ENCODE measurements at places on chromosomes 2 and 18. TPM values are rescaled to one million over a fixed set of nuclear protein-coding genes. Genes with fewer than 3 reads are reported as not detected.

DNA sequence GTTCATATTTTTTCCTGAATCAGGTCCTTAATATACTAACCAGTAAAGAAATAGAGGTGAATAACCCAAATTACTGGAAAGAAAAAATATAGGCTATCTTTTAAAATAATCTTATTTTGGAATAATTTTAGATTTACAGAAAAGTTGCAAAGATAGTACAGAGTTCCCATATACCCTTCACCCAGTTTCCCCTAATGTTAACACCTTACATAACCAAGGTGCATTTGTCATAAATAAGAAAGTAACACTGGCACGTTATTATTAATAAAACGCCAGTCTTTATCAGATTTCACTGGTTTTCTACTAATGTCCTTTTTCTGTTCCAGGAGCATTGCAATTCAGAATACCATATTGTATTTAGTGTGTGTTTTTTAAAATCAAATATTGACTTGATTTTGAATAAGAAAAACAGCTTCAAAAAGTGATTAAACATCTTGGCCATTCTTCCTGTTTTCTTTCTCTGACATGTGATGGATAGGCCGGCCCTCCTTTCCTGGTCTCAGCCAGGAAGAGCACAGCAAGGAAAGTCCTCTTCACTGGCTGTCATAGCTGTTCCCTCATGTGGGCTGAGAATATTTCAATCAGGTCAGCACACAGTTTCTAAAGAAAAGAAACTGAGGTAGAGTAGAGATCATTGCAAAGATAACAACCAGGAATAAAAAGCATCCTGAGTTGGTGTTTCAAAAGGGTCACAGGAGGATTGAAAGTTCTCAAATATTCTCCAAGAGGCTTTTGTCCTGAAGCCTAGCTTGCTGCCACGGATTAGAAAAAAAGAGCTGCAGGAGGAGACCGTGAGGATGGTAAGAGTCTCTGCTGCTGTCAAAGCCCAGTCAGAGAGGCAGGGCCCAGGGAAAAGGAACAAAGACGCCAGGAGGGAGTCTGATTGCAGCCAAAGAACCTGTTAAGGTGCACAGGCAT is 79.3 kb upstream of the ARL5A start:
- DNase-seq: no peak

TBR1 gene
- not detected for total RNA-seq

GRCh38 chr18:13511961-13512577 is 214.3 kb downstream of the FAM210A start:
- DNase-seq: no peak

AKAIN1 gene
- total RNA-seq: not detected

VSNL1 gene
- not detected for total RNA-seq

DNA sequence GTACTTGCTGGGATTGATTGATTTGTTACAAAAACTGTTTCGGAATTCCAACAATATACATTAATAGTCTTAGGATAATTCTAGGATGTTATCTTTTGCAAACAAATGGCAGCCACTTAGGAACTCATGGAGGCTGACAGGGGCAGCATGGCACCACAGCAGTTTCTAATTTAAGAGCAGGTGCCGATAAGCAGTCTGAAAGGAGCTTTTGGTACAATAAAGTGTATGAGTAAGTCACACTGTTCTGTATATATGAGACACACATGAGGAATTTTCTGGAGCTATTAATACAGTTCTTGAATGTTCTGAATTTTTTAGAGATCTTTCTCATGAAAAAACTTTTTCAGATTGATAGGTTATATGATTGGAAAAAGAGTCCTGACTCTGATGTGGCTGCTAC is 52.2 kb downstream of the EIF5B start:
- DNase-seq: no peak

GRCh38 chr18:10374636-10375293 is 79.7 kb upstream of the APCDD1 start:
- no peak for DNase-seq

POU3F3 gene
- not detected for total RNA-seq

GRCh38 chr18:79863161-79864005 is 65.6 kb downstream of the KCNG2 start:
- no peak for DNase-seq

WNT6 gene
- not detected for total RNA-seq

DNA sequence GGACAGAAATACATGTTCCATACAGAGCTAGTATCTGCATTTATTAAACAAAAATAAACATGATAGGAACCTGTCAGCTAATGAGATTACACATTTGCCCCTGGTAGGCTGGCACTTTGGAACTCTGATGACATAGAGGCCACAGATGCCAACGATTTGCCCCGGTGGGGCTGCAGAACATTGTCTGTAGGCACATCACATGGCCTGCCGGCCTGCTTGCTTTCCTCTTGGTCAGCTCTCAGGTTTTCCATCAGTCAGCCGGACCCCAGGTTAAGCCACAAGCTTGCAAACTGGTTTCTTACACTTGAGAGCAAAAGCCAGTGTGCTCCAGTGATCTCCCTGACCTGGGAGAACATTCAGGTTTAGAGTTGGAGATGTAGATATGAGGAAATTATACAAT is 60.3 kb downstream of the CRACDL start:
- no peak for DNase-seq

DNA sequence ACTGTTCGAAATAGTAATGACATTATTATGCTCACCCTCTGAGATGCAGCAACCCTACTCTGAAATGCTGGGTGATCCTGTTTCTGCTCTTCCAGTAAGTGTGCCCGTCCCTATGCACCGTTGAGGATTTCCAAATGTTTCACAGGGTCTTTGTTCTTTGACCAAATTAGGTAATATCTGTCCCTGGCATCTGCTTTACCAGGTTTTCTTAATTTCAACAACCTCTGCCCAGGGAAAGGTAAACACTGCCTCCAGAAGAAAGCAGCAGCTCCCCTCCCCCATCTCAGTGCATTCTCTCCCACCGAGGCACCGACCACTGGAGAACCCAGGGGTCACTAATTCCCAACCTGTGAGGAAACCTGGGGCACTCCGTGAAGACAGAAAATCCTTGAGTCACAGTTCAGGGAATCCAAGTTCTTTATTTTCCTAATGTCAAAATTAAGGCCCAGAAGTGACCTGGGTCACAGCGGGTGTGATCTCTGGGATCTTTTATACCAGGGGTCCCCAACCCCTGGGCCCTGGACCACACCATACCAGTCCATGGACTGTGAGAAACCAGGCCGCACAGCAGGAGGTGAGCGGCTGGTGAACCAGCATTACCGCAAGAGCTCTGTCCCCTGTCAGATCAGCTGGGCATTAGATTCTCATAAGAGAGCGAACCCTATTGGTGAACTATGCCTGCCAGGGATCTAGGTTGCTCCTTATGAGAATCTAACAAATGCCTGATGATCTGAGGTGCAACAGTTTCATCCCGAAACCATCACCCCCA is 1.2 kb upstream of the GRB14 start:
- DNase-seq: no peak

GRCh38 chr2:64610316-64610855 is 43.3 kb downstream of the SERTAD2 start:
- no peak for DNase-seq

MC2R gene
- total RNA-seq: not detected

MYO5B gene
- not detected for total RNA-seq

DNA sequence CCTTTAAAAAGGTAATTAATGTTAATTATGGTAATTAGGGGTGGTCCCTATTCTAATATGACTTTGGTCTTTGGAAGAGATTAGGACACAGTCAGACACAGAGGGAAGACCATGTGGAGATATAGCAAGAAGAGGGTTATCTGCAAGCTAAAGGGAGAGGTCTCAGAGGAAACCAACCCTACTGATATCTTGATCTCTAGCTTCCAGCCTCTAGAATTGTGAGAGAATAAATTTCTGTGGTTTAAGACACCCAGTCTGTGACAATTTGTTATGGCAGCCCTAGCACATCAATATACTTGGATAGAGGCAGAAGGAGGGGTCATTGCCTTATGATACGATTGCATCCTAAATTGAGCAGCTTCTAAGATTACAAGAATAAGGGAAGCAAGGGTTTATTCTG is 21.3 kb upstream of the NT5C1B start:
- no peak for DNase-seq

- no peak for DNase-seq
These were observed 10.8 kb downstream of the RFX8 start for GRCh38 chr2:101463911-101464641.

DNA sequence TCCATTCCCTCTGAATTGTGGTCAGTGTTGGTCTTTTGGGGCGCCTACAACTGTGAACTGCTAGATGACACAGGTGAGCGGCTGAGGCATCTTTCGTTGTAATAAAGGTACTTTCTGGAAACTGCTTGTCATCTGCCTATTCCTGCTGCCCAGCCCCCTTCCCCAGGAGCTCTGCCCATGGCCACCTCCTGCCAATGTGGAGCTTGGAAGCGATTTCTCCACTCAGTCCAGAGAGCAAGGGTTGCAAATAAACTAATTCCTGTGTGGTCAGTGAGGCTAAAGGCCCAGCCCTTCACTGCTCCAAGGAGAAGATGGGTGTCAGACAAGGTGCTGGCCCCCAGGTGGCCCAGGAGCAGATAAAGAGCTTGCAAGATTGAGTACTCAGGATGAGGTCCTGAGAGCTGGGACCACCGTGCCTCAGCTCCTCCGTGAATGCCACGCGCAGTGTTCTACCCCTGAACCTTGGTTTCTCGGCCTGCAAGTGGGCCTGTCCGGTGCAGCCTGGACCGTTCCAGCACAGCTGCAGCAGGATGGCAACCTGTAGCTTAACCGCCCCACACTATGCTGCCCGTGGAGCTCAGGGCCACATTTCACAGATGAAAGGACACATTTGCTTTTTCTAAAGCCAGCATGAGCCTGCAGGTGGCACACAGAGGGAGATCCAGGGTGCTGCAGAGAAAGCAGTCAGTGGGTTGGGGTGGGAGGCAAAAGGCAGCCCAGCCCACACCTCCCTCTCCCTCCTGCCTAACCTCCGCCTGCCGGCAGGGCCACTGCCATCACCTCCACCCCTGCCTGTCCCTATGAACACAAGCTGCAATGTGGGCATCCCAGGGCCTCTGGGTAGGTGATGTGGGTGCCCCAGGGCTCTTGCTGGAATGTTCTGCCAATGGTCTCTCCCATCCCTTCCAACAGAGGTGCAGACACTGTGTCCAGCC is 78.7 kb upstream of the OTOF start:
- DNase-seq: no peak

DNA sequence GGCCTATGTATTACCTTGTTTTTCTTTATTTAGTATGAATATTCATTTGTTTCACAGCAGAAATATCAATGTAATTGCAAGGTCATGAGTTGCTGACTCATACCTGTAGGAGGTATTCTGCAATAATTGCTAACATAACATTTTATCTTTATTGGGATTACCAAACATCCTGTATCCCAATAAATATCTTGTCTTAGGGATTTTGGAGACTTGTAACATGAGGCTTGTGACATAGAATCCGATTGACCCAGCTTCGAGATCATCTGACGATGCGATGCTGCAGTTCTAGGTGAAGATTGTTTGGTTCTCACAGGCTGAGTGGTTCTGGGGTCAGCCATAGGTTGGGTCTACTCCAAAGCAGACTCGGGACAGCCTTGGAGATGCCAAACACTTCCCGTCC is 133.4 kb upstream of the RND3 start:
- DNase-seq: no peak

- DNase-seq: no peak
These were observed 230.9 kb downstream of the LOXHD1 start for GRCh38 chr18:46426021-46426678.

DNA sequence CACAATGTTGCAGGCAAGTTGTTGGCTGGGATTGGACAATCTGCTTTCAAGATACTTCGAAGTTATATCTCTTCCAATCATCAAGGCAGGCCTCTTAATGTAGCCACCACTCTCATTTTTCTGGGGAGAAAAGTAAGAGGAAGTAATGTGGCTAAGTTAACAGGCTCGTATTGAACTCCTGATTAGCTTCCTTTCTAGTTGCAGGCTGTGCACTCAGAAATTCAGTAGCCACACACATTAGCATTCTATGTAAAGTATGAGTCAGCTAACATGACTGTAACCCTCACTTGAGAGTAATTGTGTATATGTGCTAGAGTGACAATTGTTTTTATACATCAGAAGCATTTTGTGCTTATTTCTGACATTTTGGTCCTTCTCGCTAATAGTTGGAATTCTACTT is 3.3 kb downstream of the TWSG1 start:
- no peak for DNase-seq

- DNase-seq: no peak
These were observed 54.5 kb downstream of the RBBP8 start for GRCh38 chr18:22987547-22988189.

DNA sequence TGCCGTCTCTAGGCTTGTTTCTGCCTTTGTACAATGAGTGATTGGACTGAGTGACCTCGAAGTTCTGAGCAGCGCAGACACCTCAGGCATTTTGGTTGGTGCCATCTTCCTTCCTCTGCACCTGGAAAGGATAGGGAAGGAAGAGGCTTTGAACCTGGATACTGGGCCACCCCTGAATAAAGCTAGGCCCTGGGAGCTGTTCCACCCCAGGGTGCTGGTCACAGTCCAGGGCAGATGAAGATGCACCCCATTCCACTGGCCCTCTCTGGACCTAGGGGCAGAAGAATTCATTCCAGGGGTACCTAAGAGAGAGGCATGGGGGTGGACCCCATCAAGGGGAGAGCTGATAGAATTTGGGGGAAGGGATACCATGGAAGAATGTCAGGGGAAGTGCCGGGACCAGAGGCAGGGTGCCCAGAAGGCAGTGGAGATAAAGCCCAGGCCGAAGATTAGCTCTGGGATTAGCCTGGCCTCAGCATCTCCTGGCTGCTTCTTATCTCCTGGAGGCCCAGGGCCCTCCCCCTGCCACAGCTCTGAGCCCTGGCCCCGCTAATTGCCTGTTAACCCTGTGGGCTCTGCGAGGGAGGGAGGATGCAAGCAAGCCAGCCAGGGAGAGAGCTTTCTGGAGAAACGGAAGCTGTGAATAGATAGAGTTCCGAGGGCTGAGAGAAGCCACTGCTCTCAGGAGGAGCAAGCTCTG is 11.4 kb downstream of the ASIC4 start:
- no peak for DNase-seq

IL1A gene
- total RNA-seq: 1.6 TPM

ASIC4 gene
- 0.12 TPM for total RNA-seq

GRCh38 chr2:120883607-120884440 is 148.2 kb downstream of the GLI2 start:
- DNase-seq: no peak

IL1R1 gene
- total RNA-seq: 0.68 TPM

VIT gene
- total RNA-seq: 1.9 TPM

ERBB4 gene
- 0.08 TPM for total RNA-seq

GRCh38 chr2:75100011-75100800 is 99.1 kb downstream of the TACR1 start:
- no peak for DNase-seq

All from natural killer cell (primary cell).